ENCODE measurements at places on chromosomes 3 and 15.

GRCh38 chr3:5218815-5219214 is 31.3 kb downstream of the EDEM1 start:
- no peak for DNase-seq

DNA sequence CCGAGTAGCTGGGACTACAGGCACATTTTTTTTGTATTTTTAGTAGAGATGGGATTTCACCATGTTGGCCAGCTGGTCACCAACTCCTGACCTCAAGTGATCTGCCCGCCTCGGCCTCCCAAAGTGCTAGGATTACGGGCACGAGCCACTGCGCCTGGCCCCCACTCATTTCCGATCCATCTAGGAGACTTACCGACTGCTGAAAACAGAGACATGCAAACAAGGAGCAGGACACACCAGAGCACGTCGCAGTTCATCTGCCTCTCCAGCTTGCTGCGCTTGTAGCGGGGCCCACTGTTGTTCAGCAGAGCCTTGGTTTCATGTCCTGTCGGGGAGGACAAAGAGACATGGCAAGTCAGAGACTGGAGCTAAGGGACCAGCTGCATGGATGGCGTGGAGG is 137.4 kb downstream of the ATP10A start:
- DNase-seq, result no peak

GRCh38 chr15:80856809-80857377 is 77.7 kb downstream of the CEMIP start:
- DNase-seq, result no peak

DNA sequence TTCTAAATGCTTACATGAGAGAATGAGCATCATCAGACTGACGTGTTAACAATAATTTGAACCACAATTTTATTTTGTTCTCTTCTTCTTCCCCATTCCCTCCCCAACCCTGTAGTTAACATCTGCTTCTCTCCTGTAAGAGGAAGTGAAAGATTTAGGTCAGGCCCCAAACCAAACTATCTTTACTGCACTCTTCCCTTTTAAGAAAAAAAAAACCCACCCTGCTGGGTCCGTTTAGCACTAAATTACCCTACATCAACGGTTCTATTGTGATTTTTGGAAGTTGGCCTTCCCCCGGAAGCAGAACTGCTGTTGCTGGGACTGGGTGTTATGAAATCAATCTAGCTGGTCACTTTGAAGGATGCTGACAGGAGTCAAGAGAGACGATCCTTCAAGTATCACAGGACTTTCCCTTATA is 49.4 kb downstream of the NFKBIZ start:
- no peak for DNase-seq

- no peak for DNase-seq
Measured at GRCh38 chr3:194935632-194936470, 250.2 kb downstream of the FAM43A start.

- DNase-seq, result no peak
Measured at GRCh38 chr3:21436835-21437234, 314.2 kb downstream of the ZNF385D start.

DNA sequence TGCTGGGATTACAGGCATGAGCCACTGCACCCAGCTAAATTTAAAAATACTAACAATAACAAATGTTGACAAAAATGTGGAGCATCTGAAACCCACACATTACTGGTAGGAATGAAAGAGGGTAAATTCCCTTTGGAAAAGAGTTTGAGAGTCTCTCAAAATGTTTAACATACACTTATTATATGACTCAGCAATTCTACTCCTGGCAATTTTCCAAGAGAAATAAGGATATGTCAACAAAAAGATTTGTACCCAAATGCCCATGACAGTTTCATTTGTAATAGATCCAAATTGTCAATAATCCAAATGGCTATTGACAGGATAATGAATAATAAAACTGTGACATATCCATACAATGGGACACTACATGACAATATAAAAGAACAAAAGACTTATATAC is 9.0 kb downstream of the HCLS1 start:
- DNase-seq, result no peak

- DNase-seq, result no peak
Measured at GRCh38 chr15:60407415-60407805, 9.6 kb upstream of the ANXA2 start.

- DNase-seq, result no peak
Measured at GRCh38 chr3:4207672-4208071, 95.5 kb upstream of the SETMAR start.

- no peak for DNase-seq
Measured at GRCh38 chr3:69324362-69325025, 61.4 kb downstream of the FRMD4B start.

- DNase-seq, result no peak
Measured at GRCh38 chr3:104069114-104069513, 1297.6 kb upstream of the ALCAM start.

- no peak for DNase-seq
Measured at GRCh38 chr3:149655826-149656574, 1.8 kb downstream of the WWTR1 start.

DNA sequence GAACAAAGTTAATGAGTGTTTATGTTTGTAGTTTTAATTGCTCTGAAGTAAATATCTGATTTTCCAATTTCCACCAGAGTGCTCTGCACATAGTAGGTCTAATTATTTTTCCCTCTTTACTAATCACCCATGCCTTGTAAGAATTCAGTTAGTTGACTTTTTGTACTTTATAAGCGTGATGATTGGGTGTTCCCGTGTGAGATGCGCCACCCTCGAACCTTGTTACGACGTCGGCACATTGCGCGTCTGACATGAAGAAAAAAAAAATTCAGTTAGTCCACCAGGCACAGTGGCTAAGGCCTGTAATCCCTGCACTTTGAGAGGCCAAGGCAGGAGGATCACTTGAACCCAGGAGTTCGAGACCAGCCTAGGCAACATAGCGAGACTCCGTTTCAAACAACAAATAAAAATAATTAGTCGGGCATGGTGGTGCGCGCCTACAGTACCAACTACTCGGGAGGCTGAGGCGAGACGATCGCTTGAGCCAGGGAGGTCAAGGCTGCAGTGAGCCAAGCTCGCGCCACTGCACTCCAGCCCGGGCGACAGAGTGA is 507 bp upstream of the VHL start:
- DNase-seq, result no peak

DNA sequence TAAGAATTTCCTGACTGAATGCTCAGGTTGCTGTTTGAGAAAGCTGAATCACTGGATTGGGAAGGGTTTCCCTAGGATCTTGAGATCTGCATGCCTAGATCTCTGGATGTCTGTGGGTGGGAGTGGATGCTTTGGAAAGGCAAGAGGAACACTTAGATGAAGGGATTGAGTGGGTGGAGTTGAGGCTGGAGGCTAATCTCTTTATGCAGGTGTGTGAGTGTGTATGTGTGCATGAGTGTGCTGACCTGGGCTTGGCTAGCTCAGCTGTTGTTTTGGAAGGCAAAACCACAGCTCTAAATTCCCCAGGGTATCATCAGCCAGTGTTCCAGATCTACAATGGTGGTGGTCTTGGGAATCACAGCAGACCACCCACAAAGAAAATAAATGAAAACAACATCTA is 60.5 kb downstream of the CLDN1 start:
- no peak for DNase-seq

GRCh38 chr3:178810181-178810580 is 261.4 kb downstream of the ZMAT3 start:
- DNase-seq, result no peak

GRCh38 chr15:58966698-58967097 is 20.8 kb upstream of the RNF111 start:
- DNase-seq, result no peak

GRCh38 chr3:129211772-129212171 is 28.1 kb upstream of the CNBP start:
- no peak for DNase-seq

DNA sequence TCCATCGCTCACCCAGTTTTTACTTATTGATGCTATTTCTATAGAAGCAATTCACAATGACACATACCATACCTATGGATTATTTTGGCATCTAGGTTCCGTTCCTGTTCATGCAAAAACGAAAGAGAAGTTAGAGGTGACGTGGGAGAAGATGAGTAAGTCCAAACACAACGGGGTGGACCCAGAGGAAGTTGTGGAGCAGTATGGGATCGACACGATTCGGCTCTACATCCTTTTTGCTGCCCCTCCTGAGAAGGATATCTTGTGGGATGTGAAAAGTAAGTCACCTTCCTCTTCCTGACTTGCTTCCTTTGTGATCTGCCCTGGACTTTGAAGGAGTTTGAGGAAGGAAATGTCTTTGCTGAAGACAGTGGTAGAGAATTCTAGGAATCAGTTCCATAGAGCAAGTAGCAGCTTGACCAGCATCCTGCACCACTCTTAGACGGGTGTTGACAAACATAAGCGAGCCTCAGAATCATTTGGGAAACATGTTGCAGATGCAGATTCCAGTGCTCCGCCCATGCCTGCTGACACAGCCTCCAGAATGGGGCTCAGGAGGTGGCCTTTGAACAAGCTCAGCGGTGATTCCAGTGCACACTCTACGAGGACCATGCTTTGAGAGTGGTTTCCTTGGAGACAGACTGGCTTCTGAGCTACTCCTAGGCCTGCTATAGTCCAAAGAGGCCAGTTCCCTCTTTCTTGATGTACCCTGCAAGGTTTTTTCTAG is 78.4 kb upstream of the LIMD1 start:
- no peak for DNase-seq

- no peak for DNase-seq
Measured at GRCh38 chr3:111210003-111210711, 138.5 kb downstream of the NECTIN3 start.

Data from stimulated activated CD4-positive, alpha-beta T cell treated with anti-CD3 and anti-CD28 coated beads, TNF-alpha, amount 100 ng/mL, for 48 hours (primary cell).